Activated CD8-positive, alpha-beta T cell treated with anti-CD3 and anti-CD28 coated beads for 36 hours (primary cell): ENCODE measurements at places on chromosomes 2 and 18.
A peak's percentile ranks its signal among the peaks of the same experiment; 100 is the strongest.

DNA sequence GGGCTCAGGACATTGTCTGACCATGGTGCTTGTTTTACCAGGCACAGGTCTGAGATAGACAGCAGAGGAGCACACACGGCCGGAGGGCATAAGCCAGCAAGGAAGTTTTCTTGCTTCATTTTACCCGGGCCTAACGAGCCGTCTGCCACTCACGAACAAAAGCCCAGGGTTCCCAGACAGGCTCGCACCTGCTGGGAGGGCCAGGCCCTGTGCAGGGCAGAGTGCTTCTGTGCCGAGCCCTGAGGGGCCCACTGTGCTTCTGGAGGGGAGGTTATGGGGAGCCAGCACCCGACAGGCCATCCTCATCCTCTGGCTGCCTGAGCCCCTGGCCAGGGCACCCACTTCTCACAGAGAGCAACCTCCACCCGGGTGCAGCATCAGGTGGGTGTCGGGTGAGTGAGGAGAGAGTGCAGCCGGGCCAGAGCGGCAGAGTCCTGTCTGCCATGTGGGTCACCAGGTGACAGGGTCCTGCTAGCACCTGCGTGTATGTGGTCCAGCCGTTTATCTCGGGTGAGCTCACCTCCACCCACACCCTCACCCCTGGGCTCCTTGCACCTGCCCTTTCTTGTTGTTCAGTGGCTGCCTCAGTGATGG is 297.9 kb downstream of the NDUFA10 start:
- H3K4me3 ChIP-seq = no peak overlapping the region
- H3K36me3 ChIP-seq = no peaks in the 10 kb centered on the region
- no peaks in the 10 kb centered on the region for H3K27me3 ChIP-seq
- H3K4me1 ChIP-seq = no peaks in the 10 kb centered on the region

- H3K27me3 ChIP-seq = no peaks in the 10 kb centered on the region
- no peak overlapping the region for H3K4me3 ChIP-seq
- DNase-seq = no peak
- H3K36me3 ChIP-seq = no peaks in the 10 kb centered on the region
These were observed 294.2 kb downstream of the FIGN start for GRCh38 chr2:163441603-163442002.

DNA sequence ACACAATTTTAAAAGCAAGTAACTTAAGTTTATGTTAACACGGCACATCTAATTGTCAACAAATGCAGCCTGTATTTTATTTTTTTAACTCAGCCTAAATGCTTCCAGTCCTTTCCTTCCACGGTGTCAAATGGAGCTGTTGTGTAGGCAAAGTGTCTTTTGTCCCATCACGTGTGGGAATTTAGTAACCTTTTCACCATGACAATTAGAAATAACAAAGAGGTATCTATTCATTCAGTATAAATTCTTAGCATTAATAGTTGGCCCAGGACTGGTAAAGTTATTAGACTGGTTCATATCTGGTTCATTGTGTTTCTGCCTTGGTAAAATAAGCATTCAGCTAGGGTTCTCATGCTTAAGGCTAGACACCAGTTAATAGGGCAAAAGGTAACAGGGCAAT is 47.9 kb downstream of the FRZB start:
- H3K4me3 ChIP-seq = no peak overlapping the region
- H3K36me3 ChIP-seq = no peaks in the 10 kb centered on the region
- H3K4me1 ChIP-seq = no peaks in the 10 kb centered on the region
- no peak for DNase-seq

DNA sequence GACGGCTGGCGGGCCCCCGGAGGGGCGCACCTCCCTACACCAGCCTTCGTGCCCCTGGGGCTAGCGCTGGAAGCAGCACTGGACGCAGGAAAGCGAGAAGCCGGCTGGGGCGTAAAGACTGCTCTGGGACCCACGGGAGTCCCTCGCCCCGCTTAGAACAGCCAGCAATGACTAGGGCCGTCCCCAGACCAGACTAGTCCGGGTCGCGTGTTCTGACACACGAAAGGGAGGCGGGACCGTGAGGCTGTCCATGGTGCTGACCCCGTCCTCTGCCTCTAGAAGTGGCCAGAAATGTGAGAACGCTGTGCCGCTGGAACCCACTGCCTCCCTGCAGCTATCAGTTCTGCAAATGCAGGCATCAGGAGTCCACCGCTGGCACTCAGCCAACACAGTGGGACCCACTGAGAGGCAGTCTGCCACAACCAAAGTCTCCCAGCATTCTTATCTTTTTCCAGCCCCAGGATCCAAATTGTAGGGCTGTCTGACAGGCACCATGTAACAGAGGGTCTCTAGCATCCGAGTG is at the start of gene UCN:
TSS of gene UCN (minus strand) at position 87 of the 523 bp plus-strand sequence. CDS start 550 bp downstream, outside the sequence.
- H3K4me3 ChIP-seq = peak within 1 kb of the TSS; percentile 24
- H3K4me1 ChIP-seq = no peaks in the 10 kb centered on the region
- H3K36me3 ChIP-seq = peaks cover 26% of the 10 kb centered on the region
- H3K27ac ChIP-seq = no peak within 1 kb of the TSS

DNA sequence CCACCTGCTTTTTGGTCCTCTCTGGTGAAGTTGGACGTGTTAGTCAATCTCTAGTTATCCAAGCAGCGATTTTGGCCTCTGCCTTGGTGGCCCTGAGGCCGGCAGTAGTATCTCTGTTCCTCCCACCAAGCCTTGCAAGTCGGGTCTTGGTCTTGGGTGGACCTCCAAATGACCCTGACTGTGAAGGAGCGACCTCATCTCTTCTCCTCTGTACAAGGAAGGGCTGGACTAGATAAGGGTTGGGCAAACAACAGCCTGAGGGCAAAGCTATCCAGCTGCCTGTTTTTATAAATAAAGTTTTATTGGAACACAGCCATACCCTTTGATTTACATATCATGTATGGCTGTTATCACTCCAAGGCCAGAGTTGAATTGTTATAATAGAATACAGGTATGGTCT is 74.6 kb upstream of the FOSL2 start:
- H3K27ac ChIP-seq = no peak overlapping the region
- H3K4me1 ChIP-seq = peaks cover 1% of the 10 kb centered on the region
- no peaks in the 10 kb centered on the region for H3K27me3 ChIP-seq
- no peak overlapping the region for H3K4me3 ChIP-seq
- no peaks in the 10 kb centered on the region for H3K36me3 ChIP-seq

- H3K27ac ChIP-seq = peak overlapping the region; percentile 91
- H3K4me1 ChIP-seq = peaks cover 63% of the 10 kb centered on the region
- H3K27me3 ChIP-seq = no peaks in the 10 kb centered on the region
- H3K4me3 ChIP-seq = peak overlapping the region; percentile 84
These were observed 7.4 kb downstream of the NFATC1 start for GRCh38 chr18:79402977-79403722.

- no peaks in the 10 kb centered on the region for H3K36me3 ChIP-seq
- no peak for DNase-seq
- no peaks in the 10 kb centered on the region for H3K4me1 ChIP-seq
- peaks cover 14% of the 10 kb centered on the region for H3K27me3 ChIP-seq
These were observed 10.4 kb downstream of the TMEFF2 start for GRCh38 chr2:192184349-192184748.

- H3K36me3 ChIP-seq = peaks cover 24% of the 10 kb centered on the region
- H3K27ac ChIP-seq = peak overlapping the region; percentile 92
- H3K4me1 ChIP-seq = peaks cover 68% of the 10 kb centered on the region
- peak; percentile 53 for DNase-seq
These were observed 756 bp upstream of the OST4 start for GRCh38 chr2:27071990-27072830.

DNA sequence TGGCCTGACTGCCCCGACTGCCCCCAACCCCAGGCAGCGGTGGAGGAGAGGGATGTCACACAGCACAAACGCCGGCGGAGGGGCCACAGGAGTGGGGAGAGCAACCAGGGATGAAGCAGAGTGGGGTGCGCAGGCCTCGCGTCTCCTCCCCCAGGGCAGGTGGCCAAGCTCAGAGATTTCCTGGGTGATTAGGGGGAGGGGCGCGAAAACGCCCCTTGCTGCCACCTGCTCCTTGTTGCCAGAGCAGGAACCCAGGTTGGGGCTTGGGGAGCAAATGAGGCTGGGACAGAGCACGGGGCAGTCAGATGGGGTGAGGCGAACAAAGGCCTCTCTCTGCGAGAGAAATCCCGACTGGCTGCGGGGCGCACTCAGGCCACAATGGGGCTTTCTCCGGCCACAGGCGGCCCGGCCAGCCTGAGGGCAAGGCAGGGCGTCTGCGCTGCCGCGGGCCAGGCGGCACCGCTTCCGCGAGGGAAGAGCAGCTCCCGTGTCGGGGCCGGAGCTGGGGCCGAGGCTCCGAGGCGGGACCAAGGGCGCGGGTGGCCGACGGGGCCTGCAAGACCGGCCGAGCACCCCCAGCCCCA is 11.5 kb downstream of the TEX44 start:
- H3K4me3 ChIP-seq = peak overlapping the region; percentile 36
- no peaks in the 10 kb centered on the region for H3K36me3 ChIP-seq
- no peak for DNase-seq
- no peak overlapping the region for H3K27ac ChIP-seq

DNA sequence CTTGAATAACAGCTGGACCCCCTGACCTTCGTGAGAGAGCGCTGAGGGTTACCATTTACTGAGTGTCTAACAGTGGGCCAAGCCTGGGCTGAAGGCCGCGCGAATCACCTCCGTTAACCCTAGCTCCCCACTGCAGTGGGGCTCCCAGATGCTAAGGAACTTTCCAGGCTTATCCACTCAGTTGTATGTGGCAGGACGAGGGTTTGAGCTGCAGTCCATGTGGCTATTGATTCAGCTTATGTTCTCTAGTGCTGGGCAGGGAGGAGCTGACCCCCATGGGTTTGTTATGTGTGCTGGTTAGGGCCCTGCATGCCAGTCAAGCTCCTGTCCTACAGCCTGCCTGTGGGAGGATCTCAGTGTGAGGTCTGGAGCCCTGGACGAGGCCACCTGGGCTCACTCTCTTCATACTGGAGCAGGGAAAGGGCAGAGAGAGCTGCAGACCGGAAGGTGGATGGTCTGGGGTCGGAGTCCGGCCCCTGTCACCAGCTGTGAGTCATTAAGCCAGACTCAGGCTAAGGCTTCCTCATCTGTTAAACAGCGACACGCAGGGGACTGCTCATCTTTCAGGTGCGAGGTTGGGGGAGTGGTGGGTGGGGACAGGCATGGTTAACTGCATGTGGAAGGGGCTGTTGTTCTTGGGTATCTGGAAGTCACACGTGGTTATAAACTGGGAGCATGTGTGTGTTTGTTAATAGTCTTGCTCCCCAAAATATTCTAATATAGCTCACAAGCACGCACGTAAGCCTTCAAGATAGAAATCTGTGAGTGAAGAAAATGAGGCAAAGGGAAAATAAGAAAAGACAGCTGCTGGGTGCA is 6.6 kb downstream of the PSD4 start:
- peak; percentile 52 for DNase-seq
- peak overlapping the region; percentile 84 for H3K4me3 ChIP-seq
- no peaks in the 10 kb centered on the region for H3K27me3 ChIP-seq
- H3K4me1 ChIP-seq = peaks cover 83% of the 10 kb centered on the region
- H3K36me3 ChIP-seq = peaks cover 88% of the 10 kb centered on the region

GRCh38 chr18:3162181-3162580 is 57.6 kb downstream of the MYOM1 start:
- DNase-seq = no peak
- H3K4me1 ChIP-seq = no peaks in the 10 kb centered on the region
- no peak overlapping the region for H3K27ac ChIP-seq
- H3K4me3 ChIP-seq = no peak overlapping the region
- H3K27me3 ChIP-seq = no peaks in the 10 kb centered on the region
- peaks cover 7% of the 10 kb centered on the region for H3K36me3 ChIP-seq

- DNase-seq = no peak
- no peak overlapping the region for H3K27ac ChIP-seq
- H3K27me3 ChIP-seq = peaks cover 13% of the 10 kb centered on the region
- peaks cover 17% of the 10 kb centered on the region for H3K4me1 ChIP-seq
- H3K36me3 ChIP-seq = no peaks in the 10 kb centered on the region
These were observed 4.8 kb upstream of the B3GNT7 start for GRCh38 chr2:231390667-231391066.

DNA sequence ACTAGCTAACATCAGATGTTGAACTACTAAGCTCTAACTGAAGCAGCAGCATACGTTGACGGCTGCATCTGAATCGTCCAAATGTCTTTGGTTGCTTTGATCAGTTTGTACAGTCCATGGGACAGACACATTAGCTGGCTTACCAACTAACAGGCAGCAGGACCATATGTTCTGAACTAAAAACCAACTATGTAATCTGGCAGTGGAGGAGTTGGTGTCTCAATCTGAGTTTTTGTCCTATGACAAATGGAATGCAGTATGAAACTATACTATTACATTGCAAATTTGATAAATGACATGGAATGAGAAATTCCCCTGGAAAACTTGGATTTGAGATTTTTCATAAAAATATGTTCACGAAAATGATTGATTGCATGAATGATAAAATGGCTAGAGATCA is 79.5 kb downstream of the EPHA4 start:
- peaks cover 2% of the 10 kb centered on the region for H3K36me3 ChIP-seq
- H3K4me1 ChIP-seq = no peaks in the 10 kb centered on the region
- no peak overlapping the region for H3K4me3 ChIP-seq
- no peak overlapping the region for H3K27ac ChIP-seq
- no peaks in the 10 kb centered on the region for H3K27me3 ChIP-seq

- no peaks in the 10 kb centered on the region for H3K36me3 ChIP-seq
- H3K27ac ChIP-seq = no peak overlapping the region
- no peak overlapping the region for H3K4me3 ChIP-seq
- no peaks in the 10 kb centered on the region for H3K4me1 ChIP-seq
- DNase-seq = peak; percentile 38
These were observed 182.3 kb downstream of the RDH14 start for GRCh38 chr2:18378020-18378653.

GRCh38 chr2:236085647-236086046 is 82.5 kb downstream of the GBX2 start:
- H3K36me3 ChIP-seq = no peaks in the 10 kb centered on the region
- H3K4me3 ChIP-seq = no peak overlapping the region
- no peaks in the 10 kb centered on the region for H3K4me1 ChIP-seq
- no peak overlapping the region for H3K27ac ChIP-seq
- peaks cover 1% of the 10 kb centered on the region for H3K27me3 ChIP-seq

- H3K27me3 ChIP-seq = no peaks in the 10 kb centered on the region
- H3K36me3 ChIP-seq = no peaks in the 10 kb centered on the region
- H3K27ac ChIP-seq = no peak overlapping the region
- no peaks in the 10 kb centered on the region for H3K4me1 ChIP-seq
- DNase-seq = no peak
These were observed 216.6 kb downstream of the HNMT start for GRCh38 chr2:138180692-138181386.

GRCh38 chr2:55224761-55225261 is 7.3 kb downstream of the CLHC1 start:
- H3K4me1 ChIP-seq = peaks cover 39% of the 10 kb centered on the region
- no peak overlapping the region for H3K4me3 ChIP-seq
- no peak overlapping the region for H3K27ac ChIP-seq
- DNase-seq = no peak

DNA sequence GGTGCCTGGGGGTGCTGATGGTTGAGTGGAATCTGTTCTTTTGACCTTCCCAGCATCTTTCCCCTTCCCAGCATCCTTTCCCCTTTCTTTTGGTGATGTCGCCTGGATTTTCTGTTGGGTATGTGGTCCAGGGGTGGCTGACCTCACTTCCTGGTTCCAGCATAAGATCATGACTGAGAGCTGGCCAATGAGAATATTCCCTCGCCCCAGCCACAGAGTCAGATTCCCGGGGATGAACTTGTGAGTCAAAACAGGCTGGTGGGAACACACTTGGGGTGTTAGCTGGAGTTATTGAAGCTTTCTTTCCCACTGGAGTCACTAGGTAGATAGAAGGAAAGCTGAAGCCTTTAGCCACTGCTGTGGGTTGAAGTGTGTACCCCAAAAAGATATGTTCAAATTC is 28.0 kb upstream of the FOSL2 start:
- no peak overlapping the region for H3K27ac ChIP-seq
- no peaks in the 10 kb centered on the region for H3K27me3 ChIP-seq
- no peak overlapping the region for H3K4me3 ChIP-seq
- peaks cover 65% of the 10 kb centered on the region for H3K4me1 ChIP-seq

GRCh38 chr18:36454848-36455458 is 157.4 kb downstream of the FHOD3 start:
- H3K4me1 ChIP-seq = no peaks in the 10 kb centered on the region
- no peak overlapping the region for H3K27ac ChIP-seq
- H3K36me3 ChIP-seq = no peaks in the 10 kb centered on the region
- H3K27me3 ChIP-seq = no peaks in the 10 kb centered on the region
- H3K4me3 ChIP-seq = no peak overlapping the region
